Large intestine (tissue), 12 donors: ENCODE measurements at places on chromosomes 16 and 17. TPM values are rescaled to one million over a fixed set of nuclear protein-coding genes. Genes with fewer than 3 reads are reported as not detected.
A peak's percentile ranks its signal among the peaks of the same experiment; 100 is the strongest.

- no peak overlapping the region for H3K4me3 ChIP-seq
- H3K36me3 ChIP-seq = no peaks in the 10 kb centered on the region
- no peak for DNase-seq
Measured at GRCh38 chr17:58336456-58337209, 8.0 kb upstream of the TSPOAP1 start.

The ARL5C gene
- not detected for polyA plus RNA-seq

The MT1E gene
- 96.6 TPM for polyA plus RNA-seq

The MYH8 gene
- 2.1 TPM for polyA plus RNA-seq

GRCh38 chr16:42691-43090, 10.7 kb downstream of the POLR3K start:
- no peaks in the 10 kb centered on the region for H3K4me1 ChIP-seq
- H3K27me3 ChIP-seq = no peaks in the 10 kb centered on the region
- peaks cover 24% of the 10 kb centered on the region for H3K36me3 ChIP-seq
- H3K27ac ChIP-seq = no peak overlapping the region
- DNase-seq = no peak

GRCh38 chr17:2894782-2895181, 98.5 kb downstream of the RAP1GAP2 start:
- peaks cover 33% of the 10 kb centered on the region for H3K4me1 ChIP-seq
- H3K36me3 ChIP-seq = no peaks in the 10 kb centered on the region
- peak overlapping the region; percentile 30 for H3K4me3 ChIP-seq

- no peak overlapping the region for H3K4me3 ChIP-seq
- H3K36me3 ChIP-seq = no peaks in the 10 kb centered on the region
- no peak for DNase-seq
- no peak overlapping the region for H3K27ac ChIP-seq
Measured at GRCh38 chr17:66605541-66605940, 229.4 kb upstream of the CACNG5 start.

The EIF3C gene
- polyA plus RNA-seq = 397 TPM

DNA sequence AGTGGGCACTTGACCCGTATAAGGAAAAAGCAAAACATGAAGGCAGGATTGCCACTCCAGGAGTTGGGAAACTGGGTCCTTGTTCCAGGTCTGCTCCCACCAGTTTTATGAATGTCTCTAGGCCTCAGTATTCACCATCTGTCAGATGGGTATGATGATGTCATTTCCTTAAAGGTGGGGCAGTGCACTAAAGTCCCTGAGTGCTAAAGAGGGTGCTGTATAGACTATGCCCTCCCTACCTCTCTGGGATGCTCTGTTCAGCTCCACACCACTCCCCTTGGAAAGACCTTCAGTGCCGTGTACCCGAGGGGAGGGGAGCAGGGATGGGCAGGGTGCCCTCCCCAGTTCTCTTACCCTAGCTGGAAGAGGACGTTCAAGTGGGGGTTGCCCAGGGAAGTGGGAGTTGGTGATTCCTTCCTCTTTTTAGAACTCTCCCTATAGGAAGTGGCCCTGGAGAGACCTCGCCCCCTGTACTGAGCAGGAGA, 2.2 kb downstream of the LASP1 start:
- no peak for DNase-seq
- peak overlapping the region; percentile 91 for H3K4me3 ChIP-seq
- H3K27me3 ChIP-seq = no peaks in the 10 kb centered on the region
- peak overlapping the region; percentile 93 for H3K27ac ChIP-seq
- peaks cover 13% of the 10 kb centered on the region for H3K36me3 ChIP-seq

GRCh38 chr17:51434434-51435170, 174.3 kb downstream of the UTP18 start:
- H3K4me1 ChIP-seq = no peaks in the 10 kb centered on the region
- no peaks in the 10 kb centered on the region for H3K27me3 ChIP-seq
- no peak overlapping the region for H3K4me3 ChIP-seq
- no peaks in the 10 kb centered on the region for H3K36me3 ChIP-seq
- no peak overlapping the region for H3K27ac ChIP-seq

DNA sequence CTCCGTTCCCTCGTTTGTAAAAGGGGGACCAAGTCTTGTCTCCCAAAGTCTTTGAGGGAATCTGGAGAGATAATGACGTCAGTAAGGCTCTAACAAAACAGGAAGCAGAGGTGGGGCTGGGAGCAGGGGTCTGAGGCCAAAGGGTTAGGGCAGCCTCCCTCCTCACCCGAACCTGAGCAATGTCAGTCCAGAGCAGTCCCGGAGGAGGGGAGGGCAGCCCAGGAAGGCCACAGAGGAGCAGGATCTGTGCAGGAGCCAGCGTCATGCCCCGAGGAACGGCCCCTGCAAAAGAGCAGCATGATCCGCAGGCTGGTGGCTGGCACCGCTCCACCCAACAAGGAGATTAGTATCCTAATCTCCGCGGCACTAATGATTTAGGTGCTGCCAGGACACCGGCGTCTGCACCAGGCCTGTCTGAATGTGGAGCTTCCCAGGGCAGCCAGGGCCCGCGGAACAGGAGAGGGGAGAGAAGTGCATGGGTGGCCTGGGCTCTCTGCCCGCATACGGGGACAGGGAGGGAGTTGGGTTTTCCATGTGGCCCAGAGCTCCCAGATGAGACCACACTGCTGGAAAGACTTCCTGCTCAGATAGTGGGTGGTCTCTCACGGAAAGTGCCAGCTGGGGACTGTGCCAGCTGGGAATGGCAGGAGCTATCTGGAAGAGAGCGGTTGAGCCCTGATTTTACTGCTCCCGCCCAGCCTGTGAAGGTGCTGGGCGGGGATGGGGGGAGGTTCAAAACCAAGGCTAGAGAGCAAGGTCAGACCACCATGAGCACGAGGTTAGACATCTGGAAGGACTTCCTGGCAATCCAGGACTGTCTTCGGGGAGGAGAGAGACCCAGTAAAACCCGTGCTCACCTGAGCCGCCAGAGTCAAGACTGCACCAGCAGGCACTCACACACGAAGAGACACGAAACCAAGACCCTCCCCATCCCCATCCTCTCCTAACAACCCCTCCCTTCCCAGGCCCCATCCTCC, 11.0 kb upstream of the KRT17 start:
- H3K27me3 ChIP-seq = no peaks in the 10 kb centered on the region
- peak; percentile 51 for DNase-seq
- no peaks in the 10 kb centered on the region for H3K36me3 ChIP-seq
- no peak overlapping the region for H3K27ac ChIP-seq
- no peak overlapping the region for H3K4me3 ChIP-seq
- H3K4me1 ChIP-seq = peaks cover 3% of the 10 kb centered on the region

DNA sequence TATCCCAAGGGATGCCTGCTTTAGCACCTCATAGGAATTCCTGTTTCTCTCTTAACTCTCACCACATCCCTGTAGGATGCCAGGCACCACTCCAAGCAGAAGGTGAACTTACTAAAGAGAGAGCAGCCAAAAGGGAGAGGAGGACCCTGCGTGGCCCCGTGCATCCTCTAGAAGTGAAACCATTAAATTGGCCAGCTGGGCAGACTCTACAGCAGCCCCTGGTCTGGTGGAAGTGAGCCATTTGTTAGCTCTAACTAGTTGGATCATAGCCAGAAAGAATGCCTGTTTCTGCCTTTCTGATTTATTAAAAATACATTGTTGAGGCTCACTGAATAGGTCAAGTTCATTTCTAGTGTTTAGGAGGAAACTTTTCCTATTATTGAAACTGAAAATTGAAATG, 22.3 kb downstream of the TMEM11 start:
- no peak overlapping the region for H3K27ac ChIP-seq
- no peaks in the 10 kb centered on the region for H3K4me1 ChIP-seq
- H3K4me3 ChIP-seq = no peak overlapping the region
- no peaks in the 10 kb centered on the region for H3K27me3 ChIP-seq
- H3K36me3 ChIP-seq = peaks cover 36% of the 10 kb centered on the region
